ENCODE measurements at places on chromosomes 13 and 19.

DNA sequence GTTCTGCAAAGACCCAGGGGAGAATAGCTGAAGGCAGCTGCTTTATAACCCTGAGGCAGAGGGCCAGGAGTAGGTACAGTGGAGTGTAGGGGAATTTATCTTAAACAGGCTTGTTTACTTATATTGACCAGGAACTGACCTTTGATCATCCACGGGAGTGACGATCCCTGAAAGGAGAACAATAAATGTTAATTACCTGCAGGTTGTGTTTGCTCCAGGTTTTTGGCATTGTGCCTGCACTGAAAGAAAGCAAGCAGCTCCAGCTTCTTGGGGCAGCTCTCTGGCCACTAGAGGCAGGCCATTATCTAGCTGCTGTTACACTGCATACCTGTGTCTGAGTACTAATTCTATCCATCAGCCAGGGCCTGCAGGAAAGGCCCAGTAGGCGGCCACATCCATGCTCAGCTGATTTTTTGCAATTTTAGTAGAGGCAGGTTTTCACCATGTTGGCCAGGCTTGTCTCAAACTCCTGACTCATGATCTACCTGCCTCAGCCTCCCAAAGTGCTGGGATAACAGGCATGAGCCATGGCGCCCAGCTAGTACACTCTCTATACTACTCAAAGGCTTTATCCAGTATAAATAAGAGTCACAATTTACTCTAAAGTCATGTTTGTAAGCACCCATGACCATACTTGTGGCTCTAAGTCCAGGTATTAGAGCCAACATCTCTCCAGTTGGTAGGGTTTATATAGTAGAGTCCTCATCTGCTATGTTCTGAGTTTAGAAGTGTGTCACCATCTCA, 8.5 kb upstream of the ZNF91 start:
- no peak for DNase-seq

- DNase-seq, result no peak
Observed at GRCh38 chr19:13026462-13027370, 31.4 kb downstream of the NFIX start.

DNA sequence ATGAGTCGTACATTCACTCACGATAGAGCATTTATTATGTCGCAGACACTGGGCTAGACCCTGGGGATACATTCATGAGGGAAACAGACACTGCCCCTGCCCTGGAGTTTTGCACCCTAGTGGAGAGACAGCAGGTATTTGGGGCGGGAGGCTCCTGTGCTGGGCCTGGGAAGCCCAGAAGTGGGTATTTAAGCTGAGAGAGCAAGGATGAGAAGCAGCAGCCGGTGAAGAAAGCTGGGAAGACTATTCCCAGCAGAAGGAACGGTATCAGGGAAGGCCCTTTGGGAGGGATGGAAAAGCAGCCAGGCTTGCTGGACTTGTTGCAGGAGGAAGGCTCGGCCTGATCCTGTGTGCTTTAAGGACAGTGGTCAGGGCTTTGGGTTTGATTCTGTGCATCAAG, 54.5 kb downstream of the CDADC1 start:
- DNase-seq, result no peak

- no peak for DNase-seq
Observed at GRCh38 chr19:47653856-47654255, 44.9 kb downstream of the BICRA start.

DNA sequence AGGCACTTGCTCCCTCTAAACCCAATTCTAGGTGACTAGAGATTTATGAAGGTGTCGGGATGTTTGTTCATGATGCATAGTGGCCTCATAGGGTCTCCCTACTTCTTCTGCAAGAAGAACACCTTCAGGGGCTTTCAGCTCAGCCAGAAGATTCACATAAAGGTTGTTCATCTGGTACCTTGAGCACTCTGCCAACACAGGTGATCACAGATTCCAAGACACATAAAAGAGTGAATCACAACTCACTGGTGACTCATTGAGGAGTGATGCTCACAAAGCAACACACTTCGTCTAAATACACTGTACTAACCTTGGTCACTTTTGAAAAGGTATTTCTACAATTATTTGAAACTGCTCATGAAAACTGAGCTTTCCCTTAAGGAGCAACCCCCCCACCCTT, 6.8 kb upstream of the ZNF324 start:
- no peak for DNase-seq

GRCh38 chr13:19810996-19811881, 28.5 kb upstream of the PSPC1 start:
- no peak for DNase-seq

DNA sequence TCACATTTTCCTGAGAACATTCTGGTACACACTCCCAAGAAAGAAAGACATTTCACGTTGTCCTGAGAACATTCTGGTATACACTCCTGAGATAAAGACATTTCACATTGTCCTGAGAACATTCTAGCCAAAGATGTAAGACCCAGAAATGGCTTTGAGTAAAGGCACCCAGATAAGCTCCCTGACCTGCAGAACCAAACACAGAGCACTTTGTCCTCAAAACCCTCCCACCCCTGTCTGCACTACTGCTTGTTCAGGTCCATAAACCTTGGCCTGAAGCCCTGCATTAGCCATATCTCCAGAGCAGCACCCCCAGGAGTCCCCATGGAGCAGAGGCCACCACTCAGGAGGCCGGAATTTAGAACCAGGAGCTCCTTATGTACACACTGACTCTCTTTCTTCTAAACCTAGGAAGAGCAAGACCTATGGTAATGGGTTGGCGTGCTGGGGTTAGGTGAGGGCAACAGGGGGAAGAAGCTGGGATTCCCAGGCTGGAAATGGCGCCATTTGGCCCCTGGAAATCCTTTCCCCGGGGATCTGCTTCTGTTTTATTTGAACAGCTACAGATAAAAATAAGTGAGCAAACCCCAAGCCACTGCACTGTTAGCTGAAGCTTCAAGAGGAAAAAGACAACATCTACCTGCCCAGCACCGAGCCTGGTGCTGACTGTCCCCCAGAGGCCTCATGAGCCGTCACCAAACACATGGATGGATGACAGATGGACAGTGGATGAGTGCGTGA, 13.7 kb downstream of the GAS6 start:
- DNase-seq, result no peak

DNA sequence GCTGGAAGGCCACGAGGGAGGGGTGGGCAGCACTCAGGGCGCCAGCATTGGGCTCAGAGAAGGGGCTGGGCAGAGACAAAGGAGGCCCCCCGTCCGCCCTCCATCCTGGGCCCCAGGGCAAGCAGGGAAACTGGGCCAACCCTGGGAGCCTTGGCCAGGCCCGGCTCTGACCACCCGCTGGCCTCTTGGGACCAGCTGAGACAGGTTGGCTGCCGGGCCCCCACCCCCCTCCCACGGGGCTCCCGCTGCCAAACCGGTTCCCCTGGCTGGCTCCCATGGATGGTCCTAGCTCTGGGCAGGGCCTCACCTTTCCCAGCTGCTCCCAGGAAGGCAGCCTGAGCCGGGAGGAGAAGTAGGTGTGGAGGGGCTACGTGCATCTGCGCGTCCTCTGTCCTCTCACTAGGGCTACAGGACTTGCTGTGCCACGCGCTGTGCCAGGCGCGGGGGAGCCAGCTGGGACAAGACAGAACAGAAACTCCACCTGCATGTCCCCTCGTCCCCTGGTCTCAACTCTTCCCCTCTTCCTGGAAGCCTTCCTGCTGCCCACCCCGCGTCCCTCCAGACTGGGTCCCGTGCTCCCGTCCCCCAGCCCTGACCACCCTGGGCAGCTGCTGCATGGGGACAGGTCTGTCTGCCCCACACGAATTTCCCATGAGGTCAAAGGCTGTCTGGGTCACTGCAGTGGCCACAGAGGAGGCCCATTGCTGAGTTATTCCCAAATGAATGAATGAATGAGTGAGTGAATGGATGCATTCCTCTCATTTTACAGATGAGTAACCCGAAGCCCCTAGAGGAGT, 29.1 kb upstream of the NCCRP1 start:
- no peak for DNase-seq

GRCh38 chr19:12792051-12792852, 966 bp downstream of the JUNB start:
- DNase-seq, result peak; percentile 81

DNA sequence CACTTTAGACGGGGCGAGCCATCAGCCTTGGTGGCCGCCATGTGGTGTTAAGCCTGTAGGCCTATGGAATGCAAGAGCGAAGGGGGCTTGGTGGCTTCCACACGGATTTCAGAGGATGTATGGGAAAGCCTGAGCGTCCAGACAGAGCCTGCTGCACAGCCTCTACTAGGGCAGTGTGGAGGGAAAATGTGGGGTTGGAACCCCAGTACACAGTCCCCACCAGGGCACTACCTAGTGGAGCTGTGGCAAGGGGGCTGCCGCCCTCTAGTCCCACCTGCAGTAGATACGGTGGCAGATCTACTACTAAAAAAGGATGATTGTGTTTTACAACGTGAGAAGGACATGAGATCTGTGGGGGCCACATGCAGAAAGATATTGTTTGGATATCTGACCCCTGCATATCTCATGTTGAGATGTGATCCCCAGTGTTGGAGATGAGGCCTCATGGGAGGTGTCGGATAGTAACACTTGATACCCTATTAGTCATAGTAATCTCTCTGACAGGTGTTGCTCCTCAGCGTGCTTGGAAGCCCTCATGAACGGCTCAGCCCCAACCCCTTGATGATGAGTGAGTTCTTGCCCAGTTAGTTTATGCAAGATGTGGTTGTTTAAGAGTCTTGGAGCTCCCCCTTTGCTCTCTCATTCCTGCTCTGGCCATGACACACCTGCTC, 45.6 kb downstream of the LHFPL6 start:
- DNase-seq, result no peak

DNA sequence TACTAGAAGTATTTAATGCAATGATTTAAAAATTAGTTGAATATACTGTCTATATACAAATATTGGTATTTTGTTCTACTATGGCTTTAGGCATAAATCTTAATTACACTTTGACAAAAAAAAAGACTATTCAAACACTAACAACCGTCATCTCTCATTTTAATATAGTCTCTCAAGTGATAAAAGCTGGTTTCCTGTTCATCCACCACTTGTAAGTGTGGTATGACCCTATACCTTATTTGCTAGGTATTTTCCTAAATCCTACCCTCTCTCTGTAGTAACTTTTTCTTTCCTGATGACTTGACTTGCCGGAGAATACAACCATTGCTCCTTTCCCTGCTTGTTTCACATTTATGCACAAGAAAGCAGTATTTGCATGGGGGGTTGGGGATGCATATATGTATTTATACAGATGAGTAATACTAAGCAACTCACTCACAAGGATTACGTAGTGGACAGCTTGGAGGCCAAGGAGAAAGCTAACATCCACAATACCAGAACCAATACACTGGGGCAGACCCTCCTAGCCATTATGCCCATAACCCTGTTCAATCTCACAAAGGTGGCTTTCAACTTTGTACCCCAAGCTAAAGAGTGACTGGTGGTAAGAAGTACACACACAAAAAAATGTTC, 12.7 kb upstream of the EFNB2 start:
- no peak for DNase-seq

- no peak for DNase-seq
Observed at GRCh38 chr13:87094646-87095045, 576.5 kb upstream of the SLITRK5 start.

DNA sequence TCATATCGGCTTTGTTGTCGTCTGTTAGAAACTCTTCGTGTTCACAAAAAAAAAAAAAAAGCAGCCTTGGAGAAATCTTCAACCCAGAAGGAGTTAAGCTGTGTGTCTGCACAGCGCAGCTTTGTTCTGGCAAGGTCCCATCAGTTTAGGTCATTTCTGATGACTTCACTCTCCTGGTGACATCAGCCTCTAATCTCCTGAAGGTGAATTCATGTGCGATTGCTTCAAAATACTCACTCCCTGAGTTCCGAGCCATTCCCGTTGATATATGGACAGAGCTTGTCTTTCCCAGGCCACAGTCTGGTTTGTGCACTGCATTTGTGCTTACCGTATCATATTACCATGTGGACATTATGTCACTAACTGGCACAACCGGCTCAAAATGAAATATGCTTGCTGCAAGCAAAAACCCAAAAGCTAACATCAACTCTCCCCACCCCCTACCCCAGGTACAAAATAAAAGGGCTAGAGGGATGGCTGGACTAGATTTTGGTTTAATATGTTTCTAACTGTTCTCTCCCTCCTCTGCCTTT, 342.4 kb downstream of the KCNRG start:
- DNase-seq, result no peak

- peak; percentile 24 for DNase-seq
Observed at GRCh38 chr19:8367327-8368001, 3.5 kb downstream of the ANGPTL4 start.

DNA sequence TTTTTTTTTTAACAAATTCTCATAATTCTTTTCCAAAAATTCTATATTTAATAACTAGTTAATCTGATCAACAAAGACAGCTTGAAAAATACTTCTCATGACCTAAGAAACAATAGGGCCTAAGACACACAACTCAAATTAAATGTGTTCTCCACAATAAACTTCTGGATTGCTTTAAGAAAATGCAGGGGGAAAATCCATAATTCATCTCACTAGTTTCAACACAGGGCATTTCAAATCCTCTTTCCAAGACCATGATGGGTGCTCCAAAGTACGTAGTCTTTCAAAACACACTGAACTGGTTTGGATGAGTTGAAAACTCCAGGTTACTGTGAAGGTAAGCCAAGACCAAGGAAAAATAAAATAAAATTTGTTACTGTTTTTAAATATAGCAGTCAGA, 62.6 kb downstream of the DCLK1 start:
- no peak for DNase-seq

DNA sequence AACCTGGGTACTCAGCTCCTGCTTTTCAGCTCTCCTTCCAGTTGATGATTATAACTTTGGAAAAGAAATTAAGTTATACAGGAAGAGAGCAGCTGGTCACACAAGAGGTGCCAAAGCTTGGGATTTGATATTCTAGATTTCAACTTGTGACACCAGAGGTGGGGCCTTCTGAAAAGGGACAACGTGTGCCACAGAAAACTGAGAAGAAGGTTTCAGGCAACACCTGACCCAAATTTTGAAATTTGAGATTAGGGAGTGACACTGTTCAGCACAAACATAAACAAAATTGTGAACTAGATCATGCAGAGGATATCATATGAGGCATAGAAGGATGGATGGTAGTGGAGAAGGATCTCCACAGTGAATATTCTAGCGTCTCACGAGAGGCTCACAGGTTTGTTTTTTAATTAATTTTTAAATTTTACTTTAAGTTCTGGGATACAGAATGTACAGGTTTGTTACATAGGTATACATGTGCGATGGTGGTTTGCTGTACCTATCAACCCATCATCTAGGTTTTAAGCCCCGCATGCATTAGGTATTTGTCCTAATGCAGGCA, 379.7 kb downstream of the ENOX1 start:
- DNase-seq, result no peak

- no peak for DNase-seq
Observed at GRCh38 chr13:34776390-34776981, 165.6 kb upstream of the NBEA start.
